ENCODE measurements at places on chromosomes 6 and 20. TPM values are rescaled to one million over a fixed set of nuclear protein-coding genes. Genes with fewer than 3 reads are reported as not detected.

- peaks cover 25% of the 10 kb centered on the region for H3K4me1 ChIP-seq
- H3K4me3 ChIP-seq: no peak overlapping the region
- no peak overlapping the region for H3K27ac ChIP-seq
- no peaks in the 10 kb centered on the region for H3K36me3 ChIP-seq
- H3K27me3 ChIP-seq: peaks cover 12% of the 10 kb centered on the region
These were observed 87.9 kb downstream of the CD40 start for GRCh38 chr20:46206025-46206424.

DNA sequence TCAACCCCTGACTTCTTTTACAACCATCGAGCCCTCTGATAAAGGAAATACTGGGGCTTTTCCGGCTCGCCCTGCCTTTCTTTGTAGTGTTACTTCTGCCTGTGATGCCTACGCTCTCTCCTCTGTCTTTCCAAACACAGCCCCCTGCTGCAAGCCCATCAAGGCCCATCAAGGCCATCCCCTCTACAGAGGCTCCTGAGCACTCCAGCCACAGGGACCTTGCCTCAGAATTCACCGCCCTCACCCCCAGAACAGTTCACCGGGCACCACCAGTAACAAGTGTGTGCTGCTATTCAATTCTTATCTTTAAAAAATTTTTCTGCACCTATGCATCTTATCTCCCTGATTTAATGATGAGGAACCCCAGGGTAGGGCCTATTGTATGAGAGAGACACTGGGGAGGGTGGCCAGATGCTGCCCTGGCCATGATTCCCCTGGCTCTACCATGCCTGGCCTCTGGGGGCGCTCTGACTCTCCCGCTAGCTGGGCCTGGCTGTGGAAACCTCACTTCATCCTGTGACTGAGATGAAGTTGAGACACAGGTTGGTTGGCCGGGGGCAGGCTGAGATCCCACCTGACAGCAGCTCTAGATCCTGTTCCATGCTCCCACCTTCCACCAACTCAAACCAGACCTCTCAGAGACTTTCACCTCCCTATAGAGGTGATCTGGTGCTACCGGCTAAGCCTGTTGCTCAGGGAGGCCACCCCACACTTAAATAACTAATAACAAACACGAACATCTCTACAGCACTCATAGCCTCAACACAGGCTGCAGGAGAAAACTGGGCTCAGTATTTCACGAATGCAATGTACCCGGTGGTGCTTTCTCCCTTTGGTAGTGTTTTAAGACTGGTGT is 19.2 kb upstream of the GLP1R start:
- no peak overlapping the region for H3K4me3 ChIP-seq
- peaks cover 65% of the 10 kb centered on the region for H3K27me3 ChIP-seq
- peak; percentile 67 for DNase-seq
- no peak overlapping the region for H3K27ac ChIP-seq
- H3K36me3 ChIP-seq: no peaks in the 10 kb centered on the region
- H3K4me1 ChIP-seq: peaks cover 12% of the 10 kb centered on the region

GRCh38 chr20:58985656-58986055 is 4.6 kb downstream of the NELFCD start:
- H3K4me3 ChIP-seq: no peak overlapping the region
- H3K27ac ChIP-seq: no peak overlapping the region
- H3K4me1 ChIP-seq: peaks cover 54% of the 10 kb centered on the region
- peaks cover 21% of the 10 kb centered on the region for H3K36me3 ChIP-seq
- no peaks in the 10 kb centered on the region for H3K27me3 ChIP-seq

- H3K36me3 ChIP-seq: no peaks in the 10 kb centered on the region
- no peaks in the 10 kb centered on the region for H3K27me3 ChIP-seq
- H3K4me1 ChIP-seq: peaks cover 85% of the 10 kb centered on the region
- peak overlapping the region; percentile 93 for H3K27ac ChIP-seq
- no peak overlapping the region for H3K4me3 ChIP-seq
- DNase-seq: no peak
These were observed 215.9 kb downstream of the ARHGAP18 start for GRCh38 chr6:129494099-129494498.

DNA sequence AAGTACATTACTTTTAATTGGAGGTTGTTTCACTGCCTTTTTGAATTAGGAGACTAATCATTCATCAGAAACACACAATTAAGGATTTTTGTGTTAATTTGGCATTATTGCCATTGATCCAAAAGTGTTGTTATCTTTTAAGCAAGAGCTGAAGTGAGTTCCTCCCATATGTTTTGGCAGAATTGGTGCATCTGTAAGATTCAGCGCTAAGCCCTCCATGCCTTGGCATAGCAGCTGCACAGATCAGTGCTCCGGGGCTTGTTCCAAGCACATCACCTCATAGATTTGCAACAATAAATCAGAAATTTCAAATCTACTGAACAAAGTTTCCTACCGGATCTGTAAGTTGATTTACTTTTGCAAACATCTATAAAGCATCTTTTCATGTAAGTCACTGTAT is 106.8 kb upstream of the PHACTR1 start:
- no peaks in the 10 kb centered on the region for H3K4me1 ChIP-seq
- H3K27me3 ChIP-seq: peaks cover 53% of the 10 kb centered on the region
- H3K4me3 ChIP-seq: no peak overlapping the region
- no peak for DNase-seq

GRCh38 chr20:7505835-7506221 is 434.4 kb downstream of the HAO1 start:
- no peak overlapping the region for H3K4me3 ChIP-seq
- H3K27me3 ChIP-seq: no peaks in the 10 kb centered on the region
- H3K36me3 ChIP-seq: no peaks in the 10 kb centered on the region
- H3K27ac ChIP-seq: no peak overlapping the region
- H3K4me1 ChIP-seq: no peaks in the 10 kb centered on the region

DNA sequence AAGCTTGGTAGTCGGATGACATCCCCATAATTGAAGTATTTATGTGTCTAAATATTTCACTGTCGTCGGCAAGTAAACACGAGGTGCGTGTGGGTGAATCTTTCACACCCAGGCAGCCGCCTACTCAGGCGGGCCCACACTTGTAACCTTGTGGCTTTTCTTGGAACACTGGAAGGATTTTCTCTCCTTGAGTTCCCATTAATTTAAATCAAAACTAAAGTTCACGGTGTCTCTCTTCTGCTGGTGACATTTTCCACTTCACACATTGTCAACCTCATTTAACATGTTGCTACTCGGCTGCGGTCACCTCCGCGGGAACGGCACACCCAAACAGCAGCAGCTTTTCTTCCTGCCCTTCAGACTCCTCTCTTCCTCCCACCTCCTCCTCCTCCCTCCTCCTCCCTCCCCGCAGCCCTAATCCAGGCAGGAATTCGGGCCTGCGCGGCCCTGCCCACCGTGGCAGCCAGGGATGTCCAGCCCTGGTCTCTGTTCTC is 336.6 kb downstream of the QKI start:
- no peaks in the 10 kb centered on the region for H3K4me1 ChIP-seq
- H3K27me3 ChIP-seq: peaks cover 12% of the 10 kb centered on the region
- H3K27ac ChIP-seq: no peak overlapping the region
- H3K36me3 ChIP-seq: peaks cover 2% of the 10 kb centered on the region
- H3K4me3 ChIP-seq: peak overlapping the region; percentile 0
- DNase-seq: no peak

- no peaks in the 10 kb centered on the region for H3K4me1 ChIP-seq
- no peak for DNase-seq
- no peak overlapping the region for H3K27ac ChIP-seq
- H3K27me3 ChIP-seq: peaks cover 16% of the 10 kb centered on the region
These were observed 15.4 kb downstream of the MDFI start for GRCh38 chr6:41653691-41654090.

GRCh38 chr6:157150076-157150475 is 173.2 kb downstream of the TMEM242 start:
- no peak for DNase-seq
- H3K27me3 ChIP-seq: no peaks in the 10 kb centered on the region
- H3K36me3 ChIP-seq: peaks cover 12% of the 10 kb centered on the region
- H3K4me1 ChIP-seq: peaks cover 28% of the 10 kb centered on the region

DNA sequence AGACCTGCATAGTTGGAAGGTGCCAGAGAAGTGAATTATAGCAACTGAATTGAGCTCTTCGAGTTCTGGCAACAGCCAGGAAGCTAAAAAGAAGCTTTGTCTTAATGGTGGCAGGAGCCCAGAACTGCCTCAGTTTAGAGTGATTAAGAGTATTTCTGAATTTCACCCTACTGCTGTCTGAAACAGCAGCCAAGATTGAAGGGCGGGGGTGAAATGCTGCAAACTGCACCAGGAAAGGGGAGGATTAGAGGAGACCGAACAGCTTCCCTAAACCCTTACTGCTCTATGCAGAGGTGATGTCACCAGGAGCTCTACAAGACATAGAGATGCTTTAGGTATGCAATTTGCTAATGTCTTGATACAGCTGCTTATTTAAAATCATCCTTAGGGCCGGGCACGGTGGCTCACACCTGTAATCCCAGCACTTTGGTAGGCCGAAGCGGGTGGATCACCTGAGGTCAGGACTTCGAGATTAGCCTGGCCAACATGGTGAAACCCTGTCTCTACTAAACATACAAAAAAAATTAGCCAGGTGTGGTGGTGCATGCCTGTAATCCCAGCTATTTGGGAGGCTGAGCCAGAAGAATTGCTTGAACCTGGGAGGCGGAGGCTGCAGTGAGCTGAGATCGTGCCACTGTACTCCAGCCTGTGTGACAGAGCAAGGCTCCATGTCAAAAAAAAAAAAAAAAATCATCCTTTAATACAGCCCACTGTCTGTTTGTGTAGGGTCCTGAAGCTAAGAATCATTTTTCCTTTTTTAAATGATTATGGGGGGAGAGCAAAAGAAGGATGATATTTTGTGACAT is 91.7 kb upstream of the IYD start:
- H3K4me3 ChIP-seq: no peak overlapping the region
- peaks cover 62% of the 10 kb centered on the region for H3K27me3 ChIP-seq
- H3K27ac ChIP-seq: no peak overlapping the region
- no peaks in the 10 kb centered on the region for H3K4me1 ChIP-seq

GRCh38 chr6:149642829-149643580 is 5.5 kb downstream of the KATNA1 start:
- no peaks in the 10 kb centered on the region for H3K27me3 ChIP-seq
- no peak overlapping the region for H3K27ac ChIP-seq
- peaks cover 6% of the 10 kb centered on the region for H3K36me3 ChIP-seq
- DNase-seq: no peak
- H3K4me3 ChIP-seq: no peak overlapping the region

GRCh38 chr6:22357724-22358189 is 60.9 kb upstream of the PRL start:
- H3K4me3 ChIP-seq: no peak overlapping the region
- H3K36me3 ChIP-seq: no peaks in the 10 kb centered on the region
- no peaks in the 10 kb centered on the region for H3K4me1 ChIP-seq
- no peak overlapping the region for H3K27ac ChIP-seq
- peaks cover 5% of the 10 kb centered on the region for H3K27me3 ChIP-seq

DNA sequence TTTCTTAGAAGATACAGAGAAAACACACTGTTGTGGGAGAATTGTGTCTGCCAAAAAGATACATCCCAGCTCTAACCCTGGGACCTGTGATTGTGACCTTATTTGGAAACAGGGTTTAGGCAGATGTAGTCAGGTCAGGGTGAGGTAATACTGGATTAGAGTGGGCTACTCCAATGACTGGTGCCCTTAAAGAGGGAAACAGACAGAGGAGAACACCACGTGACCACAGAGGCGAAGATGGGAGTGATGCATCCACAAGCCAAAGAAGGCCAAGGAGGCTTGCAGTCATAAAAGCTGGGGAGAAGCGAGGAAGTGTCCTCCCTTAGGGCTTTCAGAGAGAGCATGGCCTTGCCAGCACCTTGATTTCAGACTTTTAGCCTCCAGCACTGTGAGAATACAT is 35.6 kb downstream of the SLC52A3 start:
- no peak overlapping the region for H3K27ac ChIP-seq
- H3K36me3 ChIP-seq: no peaks in the 10 kb centered on the region
- no peak for DNase-seq
- H3K27me3 ChIP-seq: peaks cover 31% of the 10 kb centered on the region

DNA sequence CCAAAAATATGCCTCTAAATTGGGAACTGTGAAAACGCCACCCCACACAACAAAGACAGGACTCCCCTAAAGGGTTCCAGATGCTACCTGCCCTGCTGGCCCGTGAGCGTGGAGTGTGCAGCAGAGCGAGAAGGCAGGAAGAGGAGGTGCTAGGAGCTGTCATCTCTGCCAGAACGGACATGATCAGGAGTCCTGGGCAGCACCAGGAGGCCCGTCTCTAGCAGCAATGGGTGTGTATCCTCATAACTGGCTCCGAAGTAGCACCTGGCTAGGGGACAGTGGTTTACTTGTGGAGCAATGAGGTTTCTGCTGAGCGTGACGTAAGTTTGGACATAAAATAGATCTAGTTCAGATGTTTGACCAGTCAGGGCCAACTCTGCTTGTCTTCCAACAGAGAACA is 226.0 kb downstream of the CDH4 start:
- DNase-seq: no peak
- H3K27me3 ChIP-seq: peaks cover 6% of the 10 kb centered on the region
- H3K36me3 ChIP-seq: peaks cover 1% of the 10 kb centered on the region

- H3K4me3 ChIP-seq: no peak overlapping the region
- H3K27me3 ChIP-seq: peaks cover 10% of the 10 kb centered on the region
- H3K36me3 ChIP-seq: peaks cover 2% of the 10 kb centered on the region
- H3K4me1 ChIP-seq: peaks cover 6% of the 10 kb centered on the region
- no peak for DNase-seq
These were observed 434.2 kb downstream of the BCKDHB start for GRCh38 chr6:80540700-80541099.

- peak; percentile 49 for DNase-seq
- H3K4me3 ChIP-seq: no peak overlapping the region
- H3K27ac ChIP-seq: no peak overlapping the region
- peaks cover 20% of the 10 kb centered on the region for H3K27me3 ChIP-seq
These were observed 114.4 kb upstream of the PRND start for GRCh38 chr20:4607287-4607713.

- no peak overlapping the region for H3K4me3 ChIP-seq
- H3K27ac ChIP-seq: no peak overlapping the region
- peaks cover 26% of the 10 kb centered on the region for H3K4me1 ChIP-seq
These were observed 21.5 kb upstream of the RALGAPA2 start for GRCh38 chr20:20733943-20734342.

- H3K36me3 ChIP-seq: no peaks in the 10 kb centered on the region
- DNase-seq: no peak
- no peak overlapping the region for H3K4me3 ChIP-seq
- no peak overlapping the region for H3K27ac ChIP-seq
- peaks cover 42% of the 10 kb centered on the region for H3K27me3 ChIP-seq
These were observed 48.7 kb downstream of the PDYN start for GRCh38 chr20:1945134-1945618.

GRCh38 chr6:32149092-32149755 is 2.5 kb downstream of the PRRT1 start:
- no peak for DNase-seq
- peaks cover 51% of the 10 kb centered on the region for H3K4me1 ChIP-seq
- no peak overlapping the region for H3K27ac ChIP-seq
- H3K27me3 ChIP-seq: peaks cover 37% of the 10 kb centered on the region
- H3K4me3 ChIP-seq: peak overlapping the region; percentile 83
- no peaks in the 10 kb centered on the region for H3K36me3 ChIP-seq

GRCh38 chr6:96917098-96917497 is 7.4 kb upstream of the KLHL32 start:
- no peak overlapping the region for H3K4me3 ChIP-seq
- no peak overlapping the region for H3K27ac ChIP-seq
- no peaks in the 10 kb centered on the region for H3K36me3 ChIP-seq
- H3K27me3 ChIP-seq: peaks cover 48% of the 10 kb centered on the region
- DNase-seq: no peak

- no peak for DNase-seq
- no peaks in the 10 kb centered on the region for H3K27me3 ChIP-seq
- no peak overlapping the region for H3K4me3 ChIP-seq
These were observed 31.2 kb downstream of the SRSF3 start for GRCh38 chr6:36625158-36625919.

- DNase-seq: no peak
- H3K4me1 ChIP-seq: no peaks in the 10 kb centered on the region
These were observed 90.6 kb downstream of the ERMARD start for GRCh38 chr6:169841907-169842606.

FAM209B gene
- 1.7 TPM for total RNA-seq

FOXQ1 gene
- total RNA-seq: not detected

GJA10 gene
- total RNA-seq: not detected

IFT52 gene
- 22.2 TPM for total RNA-seq

PPP1R14C gene
- 1.8 TPM for total RNA-seq

MCHR2 gene
- total RNA-seq: not detected

TRIM31 gene
- total RNA-seq: 0.12 TPM

SLC17A3 gene
- total RNA-seq: 2.5 TPM

SOBP gene
- 0.91 TPM for total RNA-seq
